Osteocyte (in vitro differentiated cells): ENCODE measurements at places on chromosomes 16 and 17. TPM values are rescaled to one million over a fixed set of nuclear protein-coding genes. Genes with fewer than 3 reads are reported as not detected.

- DNase-seq = no peak
These were observed 75.1 kb downstream of the CYTH1 start for GRCh38 chr17:78707016-78707415.

DNA sequence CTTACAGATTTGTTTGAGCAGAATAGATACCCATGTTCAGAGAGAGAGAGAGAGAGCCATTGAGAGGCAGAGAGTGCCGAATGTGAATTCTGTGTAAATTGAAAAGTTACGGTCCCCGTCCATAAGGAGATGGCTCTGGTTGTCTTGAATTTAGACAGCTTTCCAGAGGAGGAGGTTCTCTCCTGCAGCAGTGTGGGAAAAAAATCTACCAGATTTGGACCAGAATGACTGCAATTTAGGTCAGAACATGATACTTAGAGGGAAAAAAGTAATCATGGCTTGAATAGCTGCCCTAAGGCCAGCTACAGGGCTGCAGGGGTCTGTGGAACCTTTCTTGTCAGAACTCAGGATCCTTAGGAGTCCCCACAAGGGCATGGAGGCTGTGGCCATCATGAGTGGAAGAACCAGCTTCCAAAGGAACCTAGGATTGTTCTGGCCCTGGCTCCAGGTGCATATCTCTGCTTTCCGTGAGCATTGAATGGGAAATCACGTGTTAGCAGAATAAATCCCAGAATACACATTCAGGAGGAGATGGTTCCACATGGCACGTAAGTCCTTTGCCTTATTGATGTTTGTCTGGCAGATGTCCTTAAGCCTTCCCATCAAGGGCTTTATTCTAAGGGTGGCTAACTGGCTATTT is 13.0 kb downstream of the PITPNC1 start:
- no peak for DNase-seq

DNA sequence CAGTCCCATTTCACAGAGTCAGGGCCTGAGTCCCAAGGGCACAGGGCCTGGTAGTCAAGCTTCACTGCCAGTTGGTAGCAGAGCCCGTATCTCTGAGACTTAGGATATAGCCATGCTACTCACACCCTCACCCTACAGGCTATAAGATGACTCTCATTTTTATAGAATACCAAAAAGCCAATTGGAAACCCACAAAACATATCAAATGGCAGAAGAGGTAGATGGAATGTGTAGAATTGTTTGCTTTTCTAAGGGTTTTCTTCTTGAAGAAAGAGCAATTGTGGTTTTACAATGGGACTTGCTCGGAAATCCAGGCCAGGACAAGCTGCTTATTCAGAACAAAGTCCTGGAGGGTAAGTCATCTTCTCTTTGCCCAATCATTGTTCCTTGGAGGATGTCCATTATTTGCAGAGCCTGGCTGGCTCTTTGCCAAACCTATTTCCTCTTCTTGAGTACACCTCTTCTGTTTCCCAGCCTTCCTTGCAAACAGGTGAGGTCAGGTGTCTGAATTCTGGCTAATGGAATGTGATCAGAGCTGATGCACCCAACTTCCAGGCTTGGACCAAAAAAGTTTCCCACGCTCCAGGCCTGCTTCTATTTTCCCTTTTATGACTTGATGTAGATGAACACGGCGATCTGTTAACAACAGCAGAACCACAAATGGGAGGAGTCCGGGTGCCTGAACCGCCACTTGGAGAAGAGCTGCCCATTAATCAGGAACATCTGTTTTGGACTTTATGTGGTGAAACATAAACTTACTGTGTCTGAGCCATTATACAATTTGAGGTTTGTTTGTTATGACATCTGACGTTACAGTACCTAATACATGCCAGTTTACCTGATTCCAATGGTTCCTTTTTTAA is 16.9 kb upstream of the CCL22 start:
- peak; percentile 76 for DNase-seq

DNA sequence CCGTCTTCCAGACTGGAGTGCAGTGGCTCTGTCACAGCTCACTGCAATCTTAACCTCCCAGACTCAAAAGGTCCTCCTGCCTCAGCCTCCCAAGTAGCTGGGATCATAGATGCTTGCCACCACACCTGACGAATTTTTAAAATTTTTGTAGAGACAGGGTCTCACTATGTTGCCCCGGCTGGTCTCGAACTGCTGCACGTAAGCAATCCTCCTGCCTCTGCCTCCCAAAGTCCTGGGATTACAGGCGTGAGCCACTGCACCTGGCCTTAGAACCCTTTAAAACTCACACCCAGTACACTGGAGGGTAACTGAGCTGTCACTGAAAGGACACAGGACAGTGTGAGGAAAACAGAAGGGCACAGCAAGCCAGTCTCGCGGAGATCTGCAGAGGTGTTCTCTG is 97.6 kb upstream of the NOL11 start:
- no peak for DNase-seq

GRCh38 chr16:81385031-81385756 is 59.4 kb upstream of the CMIP start:
- DNase-seq = no peak

DNA sequence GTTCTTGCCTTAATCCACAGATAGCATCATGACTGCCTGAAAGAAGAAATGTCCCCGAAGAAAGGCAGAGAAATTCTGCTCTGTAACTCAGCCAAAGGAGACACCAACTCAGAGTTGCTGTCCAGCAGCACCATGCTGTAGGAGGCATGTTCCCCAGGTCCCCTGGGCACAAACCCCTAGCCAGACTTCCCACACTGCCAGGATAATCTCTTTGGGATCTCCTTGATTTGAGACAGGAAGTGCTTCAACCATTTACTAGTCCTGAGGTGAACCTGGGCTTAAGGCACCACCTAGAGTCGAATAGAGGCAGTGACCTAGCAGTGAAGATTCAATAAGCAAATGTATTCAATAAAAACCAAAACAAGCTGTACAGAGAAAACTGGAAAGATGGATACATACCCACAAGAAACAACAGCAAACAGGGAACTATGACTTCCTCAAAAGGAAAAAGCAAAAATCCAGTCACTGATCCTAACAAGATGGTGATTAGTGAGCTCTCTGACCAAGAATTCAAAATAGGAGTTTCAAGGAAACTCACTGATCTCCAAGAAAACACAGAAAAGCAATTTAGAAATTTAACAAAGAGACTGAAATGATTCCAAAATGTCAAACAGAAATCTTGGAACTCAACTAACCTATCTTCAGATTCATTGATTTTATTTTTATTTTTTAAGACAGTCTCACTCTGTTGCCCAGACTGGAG is 5.7 kb downstream of the OR4D2 start:
- no peak for DNase-seq

DNA sequence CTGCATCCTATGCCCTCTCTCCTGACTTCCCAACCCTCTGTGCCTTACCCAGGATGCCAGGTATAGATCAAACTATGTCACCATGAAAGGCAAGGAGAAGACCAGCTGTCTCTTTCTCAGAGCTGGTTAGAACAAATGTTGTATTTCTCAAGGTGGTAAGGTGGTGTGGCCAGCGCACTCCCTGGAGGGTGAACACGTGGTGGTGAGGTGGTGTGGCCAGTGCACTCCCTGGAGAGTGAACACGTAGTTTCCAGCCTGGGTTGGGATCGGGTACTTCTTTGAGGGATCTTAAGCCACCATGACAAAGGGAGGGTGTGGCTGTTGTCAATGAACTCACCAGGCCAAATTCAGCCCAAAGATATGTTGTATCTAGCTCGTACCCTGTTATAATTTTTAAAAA is 26.8 kb downstream of the KATNIP start:
- no peak for DNase-seq

- DNase-seq = no peak
These were observed 1.4 kb downstream of the RAB11FIP3 start for GRCh38 chr16:426906-427249.

GRCh38 chr17:81091774-81092517 is 57.0 kb downstream of the BAIAP2 start:
- no peak for DNase-seq

DNA sequence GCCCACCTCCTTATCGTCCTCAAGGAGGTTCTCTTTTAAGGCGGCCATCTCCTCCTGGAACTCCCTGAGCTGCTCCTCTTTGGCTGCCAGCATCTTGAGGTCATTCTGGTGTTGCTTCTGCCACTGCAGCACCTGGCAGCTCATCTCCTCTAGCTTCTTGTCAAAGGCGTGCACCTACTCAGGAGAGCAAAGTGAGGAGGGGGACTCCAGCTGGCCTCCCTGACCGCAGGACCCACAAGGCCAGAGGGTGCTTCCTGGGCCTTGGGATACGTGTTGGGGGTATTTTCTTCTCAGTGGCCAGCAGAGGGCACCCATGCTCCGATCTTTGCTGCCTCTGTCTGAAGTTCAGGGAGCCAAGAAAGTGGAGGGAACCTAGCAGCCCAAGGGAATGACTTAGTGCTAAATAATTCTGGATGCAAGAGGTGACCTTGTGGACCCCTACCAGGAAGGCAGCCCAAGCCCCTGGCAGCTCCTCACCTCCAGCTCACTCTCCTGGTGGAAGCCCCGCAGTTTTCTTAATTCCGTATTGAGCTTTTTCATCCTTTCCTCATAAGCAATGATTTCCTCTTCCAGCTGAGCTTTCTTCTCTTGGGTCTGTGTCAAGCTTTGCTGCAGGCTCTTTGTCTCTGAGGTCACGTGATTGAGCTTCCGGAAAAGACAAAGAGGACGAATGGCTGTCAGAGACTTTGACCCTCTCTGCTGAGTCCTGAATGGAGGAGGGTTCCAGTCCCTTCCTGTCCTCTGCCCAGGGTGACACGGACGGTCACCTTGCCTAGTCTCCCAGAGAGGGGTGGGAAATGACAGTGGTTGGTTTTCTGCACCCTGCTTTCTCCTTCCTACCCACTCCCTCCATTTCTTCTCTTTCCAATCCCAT is 31.4 kb downstream of the DHX38 start:
- DNase-seq = peak; percentile 88

DNA sequence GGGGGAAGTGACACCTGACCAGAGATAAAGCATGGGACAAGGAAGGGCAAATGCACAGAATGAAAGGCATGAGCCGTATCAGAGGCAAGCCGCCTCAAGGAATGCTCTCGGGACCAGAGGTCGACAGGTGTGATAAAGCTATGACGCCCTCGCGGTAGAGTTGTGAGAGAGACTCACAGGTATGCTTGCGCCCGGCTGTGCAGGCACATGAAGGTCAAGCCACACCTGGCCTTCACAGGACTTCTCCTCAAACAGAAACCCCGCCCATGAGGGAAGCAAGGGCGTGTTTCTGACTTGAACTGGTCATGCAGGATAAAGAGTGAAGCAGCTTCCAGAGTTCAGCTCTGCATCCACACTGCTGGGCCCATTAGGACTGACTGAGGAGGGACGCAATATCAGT is 7.8 kb downstream of the NCBP3 start:
- no peak for DNase-seq

GRCh38 chr17:49858796-49859195 is 10.9 kb upstream of the TAC4 start:
- DNase-seq = no peak

GRCh38 chr17:48148854-48149786 is 41.6 kb downstream of the SNX11 start:
- no peak for DNase-seq

DNA sequence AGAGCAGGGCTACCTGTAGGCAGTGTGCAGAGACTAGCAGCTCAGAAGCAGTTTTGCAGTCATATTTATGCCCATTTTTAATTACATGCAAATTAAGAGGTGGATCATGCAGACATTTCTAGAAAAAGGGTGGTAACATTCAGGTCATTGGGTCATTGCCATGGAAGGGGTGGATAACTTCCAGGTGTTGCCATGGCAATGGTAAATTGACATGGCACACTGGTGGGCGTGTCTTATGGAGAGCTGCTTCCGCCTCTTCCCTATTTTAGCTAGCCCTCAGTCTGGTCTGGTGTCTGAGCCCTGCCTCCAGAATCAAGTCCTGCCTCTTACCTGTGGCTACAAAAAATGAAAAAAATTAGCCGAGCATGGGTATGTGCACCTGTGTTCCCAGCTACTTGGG is 2.8 kb upstream of the DNAI2 start:
- DNase-seq = no peak

- DNase-seq = no peak
These were observed 170.6 kb upstream of the CNTNAP4 start for GRCh38 chr16:76106647-76107046.

GRCh38 chr17:48556576-48557401 is 11.9 kb upstream of the HOXB2 start:
- DNase-seq = no peak

RPL26 gene
- 1,600 and 1,654 TPM in 2 replicates for total RNA-seq

DLX3 gene
- total RNA-seq = not detected in 2 replicates

CRISPLD2 gene
- 3.3 and 3.5 TPM in 2 replicates for total RNA-seq

KRT40 gene
- total RNA-seq = not detected in 2 replicates

DOC2A gene
- 1.3 TPM in 2 replicates for total RNA-seq

MRPL38 gene
- total RNA-seq = 71.1 and 73.6 TPM in 2 replicates

LRRC46 gene
- total RNA-seq = 0.54 and 0.84 TPM in 2 replicates

MAF gene
- 63.6 and 70.3 TPM in 2 replicates for total RNA-seq

FOXN1 gene
- not detected in 2 replicates for total RNA-seq

SMTNL2 gene
- total RNA-seq = 1.7 and 2.8 TPM in 2 replicates

PSMD3 gene
- total RNA-seq = 96.9 and 104 TPM in 2 replicates

GAST gene
- not detected in 2 replicates for total RNA-seq

PERCC1 gene
- not detected in 2 replicates for total RNA-seq
